Activated T-cell treated with anti-CD3 and anti-CD28 coated beads for 24 hours (primary cell): ENCODE measurements at places on chromosomes 1 and 21.

DNA sequence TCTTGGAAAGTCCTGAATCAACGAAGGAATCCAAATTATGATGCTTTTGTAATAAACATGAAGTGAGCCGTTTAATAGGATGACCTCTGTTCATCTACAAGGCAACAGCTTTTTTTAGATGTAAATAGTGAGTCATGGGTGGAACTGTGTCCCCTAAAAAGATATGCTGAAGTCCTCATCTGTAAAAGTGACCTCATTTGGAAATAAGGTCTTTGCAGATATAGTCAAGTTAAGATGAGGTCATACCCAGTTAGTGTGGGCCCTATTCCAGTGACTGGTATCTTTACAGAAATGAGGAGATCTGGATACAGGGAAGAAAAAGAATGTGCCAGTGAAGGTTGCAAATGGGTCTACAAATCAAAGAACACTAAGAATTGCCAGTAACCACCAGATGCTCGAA lies 1287.3 kb upstream of the ADGRL4 start:
- no peak for DNase-seq

- no peak for DNase-seq
Observed at GRCh38 chr1:215543191-215543606, 23.9 kb upstream of the KCTD3 start.

GRCh38 chr21:31686272-31686915 lies 26.9 kb downstream of the SOD1 start:
- DNase-seq, result no peak

DNA sequence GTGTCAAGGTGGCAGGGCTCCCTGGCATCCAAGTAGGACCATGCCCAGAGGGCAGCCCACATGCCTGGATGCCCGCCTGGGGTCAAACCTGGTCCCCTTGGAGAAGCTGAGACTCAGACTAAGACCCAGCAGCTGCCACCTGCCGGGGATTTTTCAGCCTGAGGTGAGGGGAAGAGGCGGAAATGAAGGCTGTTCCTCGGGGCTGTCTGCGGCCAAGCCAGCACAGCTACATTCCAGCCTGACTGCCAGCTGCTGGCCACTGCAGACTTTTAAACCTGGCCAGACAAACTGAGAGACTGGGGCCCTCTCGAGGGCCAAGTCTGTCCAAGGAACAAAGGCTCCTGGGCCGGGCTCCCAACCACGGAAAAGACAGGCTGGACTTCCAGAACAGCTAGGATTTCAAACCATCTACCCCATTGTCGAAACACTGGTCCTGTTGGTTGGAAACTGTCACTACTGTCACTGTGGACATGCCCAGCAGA lies 21.9 kb upstream of the PLEKHG5 start:
- DNase-seq, result no peak

DNA sequence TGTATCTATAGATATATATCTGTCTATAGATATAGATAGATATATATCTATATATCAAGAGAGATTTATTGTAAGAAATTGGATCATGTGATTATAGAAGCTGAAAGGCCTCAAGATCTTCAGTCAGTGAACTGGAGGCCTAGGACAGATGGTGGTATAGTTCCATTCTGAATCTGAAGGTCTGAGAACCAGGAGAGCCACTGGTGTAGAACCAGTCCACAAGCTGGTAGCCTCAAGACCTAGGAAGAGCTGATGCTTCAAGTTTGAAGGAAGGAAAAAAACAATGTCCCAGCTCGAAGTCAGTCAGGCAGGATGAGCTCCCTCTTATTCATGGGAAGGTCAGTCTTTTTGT lies 213.2 kb upstream of the JUN start:
- no peak for DNase-seq

DNA sequence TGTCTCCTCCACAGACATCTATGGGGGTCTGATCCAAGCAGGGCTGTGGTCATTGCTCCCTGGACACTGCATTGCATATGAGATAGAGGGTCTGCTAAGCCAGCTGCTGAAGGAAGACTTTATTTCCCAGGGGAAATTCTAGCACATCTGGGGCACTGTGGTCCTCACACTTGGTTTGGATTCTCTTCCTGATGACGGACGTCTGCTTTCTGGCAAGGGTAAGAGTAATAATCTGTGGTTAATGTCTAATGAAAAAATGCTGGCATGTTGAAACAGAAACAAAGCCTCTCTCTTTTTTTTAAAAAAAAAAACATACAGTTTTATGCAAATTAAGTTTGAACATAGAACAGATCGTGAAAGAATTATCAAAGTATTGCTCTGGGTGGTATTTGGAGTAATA lies 553.9 kb downstream of the DPYD start:
- no peak for DNase-seq

- no peak for DNase-seq
Observed at GRCh38 chr1:1907098-1907736, 7.8 kb upstream of the CALML6 start.

- no peak for DNase-seq
Observed at GRCh38 chr1:19410393-19410792, 74.9 kb downstream of the CAPZB start.
